ENCODE measurements at places on chromosomes 1 and 21.

- no peak for DNase-seq
Observed at GRCh38 chr1:113438505-113439276, 48.4 kb downstream of the MAGI3 start.

- DNase-seq = no peak
Observed at GRCh38 chr1:64518692-64519481, 49.0 kb downstream of the CACHD1 start.

GRCh38 chr21:17048974-17049373, 463.9 kb upstream of the CXADR start:
- DNase-seq = no peak

- no peak for DNase-seq
Observed at GRCh38 chr1:162168261-162168660, 98.8 kb downstream of the NOS1AP start.

DNA sequence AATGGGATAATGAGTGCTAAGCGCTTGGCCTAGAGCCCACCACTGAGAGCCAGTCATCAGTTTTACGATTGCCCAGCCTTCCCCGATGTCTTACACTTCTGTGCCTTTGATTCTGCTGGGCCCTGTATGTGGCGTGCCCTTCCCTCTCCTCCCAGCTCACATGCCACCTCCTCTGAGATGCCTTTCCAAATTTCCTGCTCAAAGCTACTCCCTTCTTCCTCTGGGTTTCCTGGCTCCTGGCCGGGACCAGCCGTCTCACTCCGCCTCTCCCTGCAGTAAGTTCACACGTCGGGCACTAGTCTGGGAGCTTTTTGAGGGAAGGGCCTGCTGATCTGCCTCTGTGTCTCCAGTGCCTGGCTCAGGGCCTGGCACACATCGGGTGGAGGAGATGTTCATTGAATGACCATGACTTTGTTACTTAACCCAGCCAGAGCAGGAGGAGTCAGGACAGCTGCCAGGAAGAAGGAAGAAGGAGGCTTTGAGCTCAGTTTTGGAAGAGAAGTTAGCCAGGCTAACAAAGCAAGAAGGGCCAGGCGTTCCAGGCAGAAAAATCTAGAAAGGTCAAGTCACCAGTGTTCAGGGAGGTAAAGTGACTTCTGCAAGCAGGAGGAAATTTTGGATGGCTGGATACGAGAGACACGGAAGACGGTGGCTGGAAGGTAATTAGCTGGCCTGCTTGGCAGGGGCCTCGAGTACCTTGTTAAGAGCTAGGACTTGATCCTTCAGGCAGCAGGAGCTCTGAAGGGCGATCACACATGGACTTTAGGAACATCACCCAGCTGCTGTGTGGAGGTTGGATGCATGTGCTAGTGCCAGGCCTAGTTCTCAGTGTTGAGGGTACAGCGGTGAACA, 63.6 kb downstream of the EPHB2 start:
- DNase-seq = no peak

DNA sequence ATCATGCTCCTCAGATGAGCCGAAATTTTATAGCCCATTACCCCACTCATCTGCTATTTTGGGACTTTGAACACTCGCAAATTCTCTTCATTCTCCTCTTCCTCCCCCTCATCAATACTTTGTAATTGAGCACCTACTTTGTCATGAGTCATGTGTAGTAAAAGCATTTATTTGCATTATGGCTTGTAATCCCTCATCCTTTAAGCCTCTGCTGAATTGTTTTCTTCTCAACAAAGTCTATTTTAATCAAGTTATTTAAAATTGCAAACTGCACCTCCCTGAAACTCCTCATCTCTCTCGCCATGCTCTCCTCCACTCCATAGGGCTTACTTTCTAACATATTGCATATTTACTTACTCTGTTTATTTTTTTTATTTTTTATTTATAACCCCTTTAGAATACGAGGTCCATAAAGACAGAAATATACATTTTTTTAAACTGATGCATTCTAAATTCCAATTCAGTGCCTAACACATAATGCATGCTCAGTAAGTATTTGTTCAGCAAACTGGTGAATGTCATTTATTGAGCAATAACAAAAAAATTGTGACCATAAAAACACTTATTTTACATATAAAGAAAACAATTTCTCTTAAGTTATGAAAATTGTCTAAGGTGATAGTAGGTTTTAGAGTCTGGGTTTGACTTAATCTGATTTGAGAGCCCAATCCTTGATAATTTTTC, 161.7 kb downstream of the FASLG start:
- DNase-seq = no peak

DNA sequence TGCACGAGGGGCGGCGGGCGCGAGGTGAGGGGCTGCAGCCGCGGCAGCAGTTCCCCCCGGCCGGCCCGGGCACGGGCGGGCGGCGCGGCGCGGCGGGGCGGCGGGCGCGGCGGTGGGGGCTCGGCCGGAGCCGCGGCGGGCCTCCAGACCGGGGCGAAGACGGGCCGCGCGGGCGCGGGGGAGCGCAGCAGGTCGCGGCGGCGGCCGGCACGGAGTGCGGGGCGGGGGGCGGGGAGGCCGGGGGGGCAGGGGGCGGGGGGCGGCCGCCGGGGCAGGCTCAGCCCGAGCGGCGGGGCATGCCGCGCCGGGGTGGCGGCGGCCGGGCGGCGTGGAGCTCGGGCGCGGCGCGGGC, 311 bp downstream of the IRF2BP2 start:
- DNase-seq = no peak

DNA sequence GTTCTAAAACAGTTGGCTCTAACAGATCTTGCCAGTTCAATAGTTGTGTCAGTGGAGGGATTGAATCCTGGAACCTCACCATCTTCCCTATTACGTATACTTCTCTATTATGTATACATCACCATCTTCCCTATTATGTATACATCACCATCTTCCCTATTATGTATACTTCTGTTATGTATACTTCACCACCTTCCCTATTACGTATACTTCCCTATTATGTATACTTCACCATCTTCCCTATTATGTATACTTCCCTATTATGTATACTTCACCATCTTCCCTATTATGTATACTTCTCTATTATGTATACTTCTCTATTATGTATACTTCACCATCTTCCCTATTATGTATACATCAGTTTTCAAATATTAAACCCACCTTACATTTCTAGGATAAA, 34.4 kb upstream of the HP1BP3 start:
- no peak for DNase-seq

- DNase-seq = no peak
Observed at GRCh38 chr1:114272593-114272992, 118.9 kb upstream of the SYT6 start.

GRCh38 chr1:113250161-113250560, 140.2 kb upstream of the MAGI3 start:
- DNase-seq = no peak

- DNase-seq = no peak
Observed at GRCh38 chr1:33379631-33380354, 51.1 kb downstream of the PHC2 start.

DNA sequence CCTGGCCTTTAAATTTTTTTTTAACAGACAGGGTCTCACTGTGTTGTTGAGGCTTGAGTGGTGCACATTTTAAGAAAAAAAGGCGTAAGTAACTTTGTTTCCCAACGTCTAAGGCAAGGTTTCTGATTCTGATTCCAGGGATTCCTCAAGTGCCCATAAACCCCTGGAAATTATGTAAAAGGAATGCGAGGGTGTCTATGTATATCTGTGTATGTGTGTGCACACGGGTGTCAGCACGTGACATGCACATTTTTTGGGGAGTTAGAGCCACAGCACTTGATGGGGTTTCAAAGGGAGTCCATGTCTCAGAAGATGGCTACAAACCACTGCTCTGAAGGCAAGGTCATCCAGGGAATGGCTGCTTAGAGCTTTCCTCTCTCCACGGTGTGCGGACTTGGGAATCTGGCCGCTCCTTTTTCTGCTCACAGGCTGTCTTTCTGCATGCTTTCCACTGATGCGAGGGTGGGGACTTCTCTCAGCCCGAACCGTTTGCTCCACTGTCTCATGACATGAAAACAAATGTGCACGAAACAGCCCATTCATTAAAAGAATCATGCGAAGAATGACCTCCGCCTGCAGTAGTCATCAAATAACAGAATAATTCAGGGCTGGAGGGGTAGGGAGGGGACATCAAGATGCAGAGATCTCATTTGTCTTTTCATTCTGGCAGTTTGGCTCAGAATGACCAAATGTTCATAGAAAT, 18.7 kb upstream of the RERE start:
- DNase-seq = no peak

- DNase-seq = no peak
Observed at GRCh38 chr1:33660244-33660643, 187.8 kb downstream of the ZSCAN20 start.

GRCh38 chr1:149843431-149844041, 55.8 kb upstream of the BOLA1 start:
- DNase-seq = no peak

GRCh38 chr1:244435562-244436205, 16.0 kb downstream of the ADSS2 start:
- DNase-seq = no peak

DNA sequence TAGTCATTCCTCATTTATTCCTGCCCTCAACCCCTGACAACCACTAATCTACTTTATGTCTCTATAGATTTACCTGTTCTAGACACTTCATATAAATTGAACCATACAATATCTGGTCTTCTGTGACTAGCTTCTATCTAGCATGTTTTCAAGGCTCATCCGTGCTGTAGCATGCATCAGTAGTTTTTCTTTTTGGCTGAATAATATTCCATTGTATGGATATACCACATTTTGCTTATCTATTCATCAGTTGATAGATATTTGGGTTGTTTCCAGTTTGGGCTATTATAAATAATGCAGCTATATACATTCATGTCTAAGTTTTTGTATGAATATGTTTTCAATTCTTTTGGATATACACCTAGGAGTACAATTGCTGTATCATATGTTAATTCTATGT, 101.5 kb downstream of the HFM1 start:
- DNase-seq = no peak

DNA sequence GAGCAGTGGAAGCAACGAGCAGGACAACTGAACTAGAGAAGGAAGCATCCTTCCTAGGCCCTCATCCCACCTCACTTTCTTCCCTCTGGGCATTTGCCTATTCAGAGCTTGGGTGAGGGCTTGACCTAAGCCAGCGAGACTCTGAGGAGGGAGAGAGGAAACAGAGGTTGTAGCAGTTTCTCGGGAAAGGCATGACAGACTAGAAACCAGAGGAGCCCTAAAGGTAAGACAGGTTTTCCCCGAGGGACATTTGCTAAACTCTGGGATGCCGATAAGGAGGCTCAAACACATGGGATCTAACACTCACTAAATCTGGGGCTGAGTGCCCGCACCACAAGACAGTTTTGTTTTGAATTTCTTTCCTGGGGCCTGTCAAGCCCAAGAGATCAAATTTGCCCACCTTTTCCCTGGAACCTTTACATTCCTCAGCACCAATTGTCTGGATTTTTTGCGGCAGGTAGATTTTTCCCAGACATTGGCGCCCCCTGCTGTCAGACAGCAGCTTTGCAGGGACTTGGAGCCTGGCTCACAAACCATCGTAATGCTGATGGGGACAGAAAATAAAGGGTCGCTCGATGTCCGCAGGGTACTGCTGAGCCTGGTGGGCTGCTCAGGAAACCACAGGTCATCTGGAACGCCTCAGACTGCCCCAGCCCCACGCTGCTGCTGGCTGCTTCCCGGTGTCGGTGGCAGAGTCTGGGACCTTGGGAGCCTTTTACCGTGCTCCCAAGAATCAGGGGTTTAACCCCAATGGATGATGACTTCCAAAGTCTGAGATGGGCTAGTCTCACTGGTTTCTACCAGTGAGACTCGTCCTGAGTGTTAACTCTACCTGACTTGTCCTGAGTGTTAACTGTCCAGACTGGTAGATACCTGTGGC, 23.4 kb upstream of the TSPAN2 start:
- no peak for DNase-seq

DNA sequence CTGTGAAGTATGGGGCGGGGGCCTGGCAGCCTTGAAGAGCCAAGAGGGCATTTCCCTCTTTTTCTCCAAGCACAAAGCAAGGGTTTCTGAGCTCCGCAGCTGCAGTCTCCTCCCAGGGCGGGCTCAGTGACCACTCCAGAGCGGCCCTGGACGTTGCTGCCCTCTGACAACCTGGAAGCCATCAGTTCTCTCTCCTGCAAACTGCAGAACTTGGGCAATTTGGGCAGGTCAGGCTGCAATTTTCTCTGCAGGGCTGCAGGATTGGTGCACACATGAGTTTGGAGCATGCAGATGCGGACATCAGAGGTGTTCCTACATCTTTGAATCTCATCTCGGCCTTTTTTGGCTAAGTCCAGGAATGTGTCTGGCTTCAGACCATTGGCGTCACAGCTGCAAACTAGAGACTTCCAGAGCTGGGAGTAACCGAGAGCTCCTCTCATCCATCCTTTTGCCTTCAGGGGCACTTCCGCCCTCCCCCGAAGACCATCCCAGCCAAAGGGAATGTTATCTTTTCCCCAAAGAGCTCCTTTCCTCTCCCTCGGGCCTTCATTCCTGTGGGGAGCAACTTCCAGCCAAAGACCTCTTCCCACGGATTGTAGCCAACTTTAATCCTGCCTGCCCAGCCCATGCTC, 139.6 kb upstream of the WNT4 start:
- DNase-seq = no peak

DNA sequence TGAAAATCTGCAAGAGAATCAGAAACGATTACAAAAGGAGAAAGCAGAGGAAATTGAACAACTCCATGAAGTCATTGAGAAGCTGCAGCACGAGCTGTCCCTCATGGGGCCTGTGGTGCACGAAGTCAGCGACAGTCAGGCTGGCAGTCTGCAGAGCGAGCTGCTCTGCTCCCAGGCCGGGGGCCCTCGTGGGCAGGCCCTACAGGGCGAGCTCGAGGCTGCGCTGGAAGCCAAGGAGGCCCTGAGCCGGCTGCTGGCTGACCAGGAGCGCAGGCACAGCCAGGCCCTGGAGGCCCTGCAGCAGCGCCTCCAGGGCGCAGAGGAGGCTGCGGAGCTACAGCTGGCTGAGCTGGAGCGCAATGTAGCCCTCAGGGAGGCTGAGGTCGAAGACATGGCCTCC, 47.5 kb upstream of the DIP2A start:
- no peak for DNase-seq

DNA sequence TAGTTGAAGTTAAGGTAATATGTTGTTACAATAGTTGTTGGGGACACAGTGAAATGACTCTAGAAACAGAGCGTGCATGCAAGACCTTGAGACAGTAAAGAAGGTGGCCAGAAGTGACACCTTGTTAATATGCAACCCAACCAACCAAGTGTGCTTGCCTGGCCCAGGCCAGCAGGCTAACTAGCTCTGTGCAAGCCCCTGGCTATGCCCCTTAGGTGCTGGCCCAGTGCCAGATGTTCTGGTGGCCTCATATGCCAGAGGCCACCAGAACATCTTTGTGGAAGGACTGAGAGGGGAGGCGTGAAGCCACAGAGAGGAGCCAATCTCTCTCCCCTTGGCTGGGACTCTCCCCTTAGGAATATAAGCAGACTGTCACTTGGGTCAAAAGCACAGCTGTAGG, 111.2 kb upstream of the JUN start:
- DNase-seq = no peak

- DNase-seq = no peak
Observed at GRCh38 chr1:66182551-66183178, 351.3 kb upstream of the SGIP1 start.

GRCh38 chr1:77044133-77044849, 174.9 kb downstream of the PIGK start:
- no peak for DNase-seq

All from NCI-H1417 treated with DMSO at 0.1 percent for 48 hours (cell line).